ENCODE measurements at places on chromosomes 7 and 10.

GRCh38 chr7:920351-921070 is 34.0 kb downstream of the ADAP1 start:
- no peak for DNase-seq

- DNase-seq: no peak
These were observed 120.1 kb downstream of the WDFY4 start for GRCh38 chr10:48804740-48805182.

DNA sequence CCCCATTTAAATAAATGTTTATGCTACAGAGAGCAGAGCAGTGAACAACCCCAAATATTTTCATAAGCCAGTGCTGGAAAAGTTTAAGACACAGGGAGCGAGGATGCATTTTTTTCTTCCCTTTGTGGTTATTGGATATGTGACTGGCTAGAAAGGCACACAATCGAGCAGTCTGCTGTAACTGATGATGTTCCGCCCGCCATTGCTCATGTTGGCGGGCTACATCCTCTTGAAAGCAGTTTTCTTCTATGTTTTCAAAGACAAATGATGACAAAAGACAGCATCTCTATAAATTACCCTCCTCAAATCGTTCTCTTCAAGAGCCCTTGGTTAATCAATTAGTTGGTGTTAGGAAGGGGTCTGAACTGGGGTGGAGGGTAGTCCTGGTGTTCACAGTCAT is 269.8 kb downstream of the SKAP2 start:
- no peak for DNase-seq

GRCh38 chr10:132419538-132420468 is 22.8 kb downstream of the PWWP2B start:
- DNase-seq: no peak

DNA sequence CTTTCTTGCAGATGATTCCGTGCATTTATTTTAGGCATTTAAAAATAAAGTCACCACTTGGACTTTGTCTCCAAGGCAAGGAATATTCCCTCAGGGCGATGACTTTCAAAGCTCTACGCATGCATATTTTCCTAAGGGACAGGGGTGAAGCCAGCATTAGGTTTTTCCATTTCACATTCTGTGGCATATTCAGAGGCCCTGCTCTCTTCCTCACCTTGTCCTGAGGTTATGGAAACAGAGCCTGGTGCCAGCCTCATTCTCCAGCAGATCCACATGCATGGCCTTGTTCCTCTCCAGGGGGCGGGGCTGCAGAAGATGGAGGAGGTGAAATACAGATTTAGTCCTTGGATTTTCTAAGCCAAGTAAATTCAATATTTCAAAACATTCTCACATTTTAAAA is 11.6 kb upstream of the LYZL1 start:
- DNase-seq: no peak

DNA sequence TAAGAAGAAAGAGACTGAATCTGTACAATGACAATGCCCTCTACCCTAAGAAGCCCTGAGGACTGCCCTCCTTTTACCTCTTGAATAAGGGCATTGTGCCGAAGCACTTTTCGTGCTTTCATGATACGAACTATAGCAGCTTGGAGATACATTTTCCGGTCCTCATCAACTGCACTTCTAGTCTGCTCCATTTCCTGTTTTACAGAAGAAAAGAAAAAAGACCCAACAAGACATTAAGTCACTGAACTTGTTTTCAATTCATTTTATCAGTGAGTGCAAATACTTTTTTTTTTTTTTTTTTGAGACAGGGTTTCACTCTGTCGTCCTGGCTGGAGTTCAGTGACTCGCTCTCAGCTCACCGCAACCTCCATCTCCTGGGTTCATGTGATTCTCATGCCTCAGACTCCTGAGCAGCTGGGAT is 78.4 kb downstream of the CUL2 start:
- DNase-seq: no peak

- DNase-seq: no peak
These were observed 91.0 kb downstream of the BTAF1 start for GRCh38 chr10:92014620-92015019.

GRCh38 chr7:126820925-126821324 is 431.8 kb downstream of the GRM8 start:
- DNase-seq: no peak

DNA sequence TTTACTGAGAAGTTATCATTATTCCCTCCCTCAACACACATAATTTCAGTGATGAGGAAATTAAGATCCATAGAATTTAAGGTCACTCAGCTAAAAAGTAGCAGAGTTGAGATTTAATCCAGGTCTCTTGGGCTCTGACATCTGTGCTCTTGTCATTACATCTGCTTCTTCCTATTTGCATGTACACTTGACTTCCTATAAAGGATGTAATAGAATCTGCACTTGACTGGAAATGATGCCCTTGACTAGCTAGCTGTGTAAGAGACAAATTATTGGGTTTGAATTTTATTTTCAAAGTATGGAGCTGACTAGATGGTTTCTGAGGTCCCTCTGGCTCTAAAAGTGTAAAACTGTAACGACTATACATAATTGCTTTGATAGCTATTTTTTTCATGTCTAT is 59.5 kb downstream of the AGK start:
- DNase-seq: no peak

DNA sequence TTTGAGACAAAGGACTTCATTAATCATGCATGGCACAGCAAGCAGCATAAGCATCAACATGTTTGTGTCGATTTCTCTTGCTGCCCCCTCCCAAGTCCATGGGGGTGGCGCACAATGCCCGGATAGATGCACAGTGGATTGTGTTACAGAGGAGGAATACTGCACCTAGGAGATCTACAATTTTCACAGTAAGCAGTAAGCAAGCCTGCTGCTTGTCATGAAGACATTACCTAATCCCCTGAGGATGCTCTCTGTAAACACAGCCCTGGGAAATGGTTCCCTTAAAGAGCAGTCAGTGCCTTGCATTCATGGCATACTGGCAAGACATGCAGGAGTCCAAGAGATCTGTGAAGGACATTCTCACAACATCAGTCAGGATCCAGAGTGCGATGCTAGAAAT is 137.7 kb downstream of the ETV1 start:
- no peak for DNase-seq

DNA sequence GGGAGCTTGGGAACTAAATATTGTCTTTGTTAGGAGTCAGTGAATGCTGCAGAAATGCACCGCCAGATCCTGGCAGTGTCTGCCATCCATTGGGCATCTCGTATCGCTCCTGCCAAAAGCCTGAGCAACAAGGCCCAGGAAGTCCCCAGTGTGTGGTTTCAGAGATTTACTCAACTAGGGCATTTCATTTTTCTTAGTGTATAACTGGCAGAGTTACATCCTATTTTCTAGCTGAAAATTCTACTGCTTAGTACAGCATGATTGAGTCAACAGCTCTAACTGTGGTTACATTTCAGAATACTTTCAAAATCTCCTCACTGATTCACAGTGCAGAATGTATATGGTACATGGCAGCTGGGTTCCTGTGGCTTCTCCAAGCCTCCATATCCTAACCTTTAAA is 95.8 kb upstream of the CREB5 start:
- no peak for DNase-seq

DNA sequence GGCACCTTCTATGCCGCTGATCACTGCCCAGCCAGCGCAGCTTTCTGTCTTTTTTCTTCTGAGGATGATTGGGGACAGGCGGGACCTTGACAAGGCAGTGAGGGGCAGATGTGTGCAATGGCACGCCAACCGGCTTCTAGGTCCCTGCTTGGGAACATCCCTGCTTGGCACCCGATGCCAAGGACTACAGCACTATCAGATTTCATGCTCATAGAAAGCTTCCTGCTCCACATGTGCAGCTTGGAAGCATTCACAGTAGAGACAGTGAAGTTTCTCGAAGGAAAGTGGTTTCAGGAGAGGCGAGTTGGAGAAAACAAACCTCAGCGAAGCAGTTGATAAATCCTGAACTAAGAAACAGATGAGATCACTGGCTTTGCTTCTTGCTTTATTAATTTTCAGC is 267.5 kb upstream of the HABP2 start:
- DNase-seq: no peak

DNA sequence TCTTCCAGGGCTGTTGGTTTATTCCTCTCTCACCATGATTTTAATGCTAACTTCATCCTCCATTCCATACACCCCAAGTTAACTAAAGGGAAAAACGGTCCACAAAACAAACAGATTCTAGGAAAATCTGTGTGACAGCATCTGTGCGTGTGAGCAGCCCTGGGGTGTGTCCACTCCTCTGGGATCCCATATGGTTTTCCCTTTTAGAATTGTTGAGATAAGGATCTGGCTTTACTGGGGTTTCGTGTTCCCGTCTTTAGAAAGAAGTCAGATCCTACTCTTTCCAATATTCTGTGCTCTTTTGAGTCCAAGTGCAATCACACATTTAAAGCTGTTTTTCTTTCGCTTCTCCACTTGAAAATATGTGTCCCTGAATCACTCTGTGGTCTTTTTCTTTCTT is 257.1 kb downstream of the KLF6 start:
- no peak for DNase-seq

- no peak for DNase-seq
These were observed 531.2 kb downstream of the HTR7 start for GRCh38 chr10:90326498-90327267.

DNA sequence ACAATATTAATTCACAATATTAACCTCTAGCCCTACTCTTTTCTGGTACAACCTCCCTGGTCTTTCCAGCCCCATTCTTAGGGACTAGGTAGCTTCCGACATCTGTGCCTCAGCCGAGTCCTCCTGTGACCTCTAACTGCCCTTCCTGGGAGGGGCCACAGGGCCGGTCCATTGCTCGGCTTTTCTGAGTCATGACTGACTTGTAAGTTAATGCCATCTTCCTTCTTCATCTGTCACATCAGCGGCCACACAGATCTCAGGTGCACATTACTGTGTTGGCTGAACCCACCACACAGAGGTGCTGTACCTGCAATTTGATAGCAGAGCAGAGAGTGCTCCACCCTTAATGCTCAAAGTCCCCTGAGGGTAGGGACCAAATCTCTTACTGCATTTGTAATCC is 4.1 kb upstream of the CPA4 start:
- DNase-seq: no peak

DNA sequence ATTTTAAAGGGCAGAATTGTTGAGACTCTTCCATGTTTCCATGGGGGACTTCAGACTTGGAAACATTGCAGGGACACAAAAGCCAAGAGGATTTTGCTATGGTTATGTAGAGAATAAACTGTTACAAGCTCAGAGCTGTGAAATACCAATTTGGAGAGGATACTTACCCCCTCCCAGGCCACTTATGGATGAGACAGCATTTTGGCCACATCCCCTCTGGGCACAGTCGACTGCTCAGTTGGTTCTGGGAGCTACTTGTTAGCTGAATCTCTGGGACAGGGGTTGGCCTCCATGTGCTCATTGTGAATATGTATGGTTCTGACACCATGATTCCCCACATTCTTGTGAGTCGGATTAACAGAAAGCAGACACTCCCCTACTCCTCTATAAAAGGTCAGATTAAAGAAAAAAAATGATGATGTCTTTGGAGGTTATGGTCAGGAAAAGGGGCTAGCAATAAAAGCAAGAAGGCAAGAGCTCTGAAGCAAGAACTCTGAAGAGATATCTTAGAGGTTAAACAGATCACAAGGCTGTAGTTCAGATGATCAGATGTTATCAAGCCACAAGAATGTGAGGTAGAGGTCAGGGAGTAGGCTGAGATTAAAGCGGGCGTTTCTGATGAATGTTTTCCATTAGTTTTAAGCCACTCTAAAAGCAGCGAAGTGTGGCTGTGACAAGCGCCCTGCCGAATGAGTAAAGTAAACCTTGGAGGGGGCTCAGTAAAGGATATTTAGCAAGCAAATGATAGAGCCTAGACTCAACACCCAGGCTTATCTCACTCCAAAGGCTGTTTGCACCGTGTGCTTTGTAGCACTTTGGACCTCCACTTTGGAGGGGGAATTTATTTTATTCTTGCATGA is 17.2 kb downstream of the STAMBPL1 start:
- DNase-seq: no peak

DNA sequence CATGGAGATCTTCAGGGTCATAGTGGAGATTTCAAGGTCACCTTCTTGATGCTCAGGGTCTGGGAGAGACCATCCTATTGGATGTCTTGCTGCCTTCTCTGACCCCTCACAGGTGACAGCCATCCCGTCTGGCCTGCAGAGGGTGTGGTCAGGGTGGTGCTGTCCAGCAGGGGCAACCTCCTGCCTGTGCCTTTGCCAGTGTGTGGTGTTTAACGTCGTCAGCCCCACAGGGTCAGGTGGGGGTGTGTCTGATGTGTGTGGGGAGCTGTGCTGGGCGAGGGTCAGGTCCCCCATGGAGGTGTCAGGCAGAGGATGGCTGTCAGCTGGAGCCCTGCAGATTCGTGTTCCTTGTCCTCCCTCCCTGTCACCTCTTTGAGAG is 16.5 kb downstream of the ADCY1 start:
- no peak for DNase-seq

GRCh38 chr10:93680412-93681047 is 21.9 kb downstream of the FRA10AC1 start:
- no peak for DNase-seq

DNA sequence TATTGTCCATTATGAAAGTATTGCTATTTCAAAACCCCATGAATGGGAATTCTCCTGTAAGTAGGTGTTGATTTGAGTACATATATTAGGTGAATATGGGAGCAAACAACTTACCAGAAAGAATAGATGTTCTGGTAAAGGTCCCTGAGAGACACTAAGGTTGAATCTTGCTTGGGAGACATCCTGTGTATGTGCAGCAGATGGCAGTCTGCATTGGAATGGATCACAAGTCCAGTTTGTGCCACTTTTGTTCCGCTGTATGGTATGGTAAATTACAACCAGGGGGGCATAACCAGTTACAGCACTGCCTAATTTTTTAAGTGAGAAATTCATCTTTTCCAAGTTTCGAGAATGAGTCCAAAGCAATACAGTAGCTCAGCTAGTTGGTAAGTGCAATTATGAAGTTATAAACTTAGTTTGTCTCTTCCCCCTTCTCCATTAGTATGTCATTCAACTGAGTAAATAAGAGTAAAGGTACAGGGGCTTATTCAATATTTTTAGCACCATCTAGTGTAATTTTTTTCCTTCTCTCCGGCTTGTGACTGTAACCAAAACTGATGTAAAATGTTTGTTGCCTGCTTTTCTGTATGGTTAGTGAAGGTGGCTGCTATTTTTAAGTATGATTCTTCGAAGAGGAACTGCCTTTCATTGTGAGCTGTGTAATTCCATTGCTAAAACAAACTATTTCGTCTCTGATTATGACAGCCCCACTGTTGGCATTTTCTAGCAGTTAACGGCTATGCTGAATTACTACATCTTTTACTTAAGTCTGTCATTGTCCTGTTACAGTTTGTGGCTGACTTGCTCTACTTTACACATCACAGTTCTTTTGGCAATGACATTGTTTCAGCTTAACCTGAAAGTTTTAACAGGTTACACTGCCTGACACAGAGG is 2.8 kb downstream of the MCU start:
- no peak for DNase-seq

GRCh38 chr10:42883993-42884983 is 101.7 kb downstream of the BMS1 start:
- DNase-seq: no peak

DNA sequence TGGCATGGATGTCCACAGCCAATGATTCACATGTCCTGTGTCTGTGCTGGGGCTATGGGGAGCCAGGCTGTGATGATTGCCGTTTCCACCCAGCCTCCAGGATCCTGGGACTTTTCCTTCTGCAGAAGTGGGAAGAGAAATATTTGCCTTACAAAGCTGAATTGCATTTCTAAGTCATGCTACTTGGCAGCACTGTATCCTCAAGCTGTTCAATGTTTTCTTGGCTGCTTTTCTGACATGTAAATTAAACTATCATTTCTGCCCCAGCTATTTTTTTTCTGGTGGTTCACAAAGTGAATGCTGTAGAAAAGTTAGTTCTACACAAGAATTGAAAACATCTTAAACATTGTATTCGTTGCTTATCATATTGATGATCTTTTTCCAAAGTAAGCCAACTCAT is 51.9 kb upstream of the TCERG1L start:
- DNase-seq: no peak

Data from stimulated activated CD4-positive, alpha-beta T cell treated with anti-CD3 and anti-CD28 coated beads, Interleukin-1b, Interleukin-23, amount 100 ng/mL, for 1 hour (primary cell).